Mesenteric fat pad (tissue), 1 donor: ENCODE measurements at places on chromosomes 5 and 9.

DNA sequence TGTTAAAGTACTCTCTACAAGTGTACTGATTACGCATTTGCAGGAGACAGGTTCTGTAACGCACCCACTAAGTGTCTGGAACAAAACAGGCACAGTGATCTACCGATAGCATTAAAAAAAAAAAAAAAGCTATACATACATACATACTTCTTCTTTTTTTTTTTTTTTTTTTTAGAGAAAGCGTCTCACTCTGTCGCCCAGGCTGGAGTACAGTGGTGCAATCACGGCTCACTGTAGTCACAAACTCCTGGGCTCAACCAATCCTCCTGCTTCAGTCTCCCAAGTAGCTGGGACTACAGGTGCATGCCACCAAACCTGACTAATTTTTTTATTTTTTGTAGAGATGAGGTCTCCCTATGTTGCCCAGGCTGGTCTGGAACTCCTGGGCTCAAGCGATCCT lies 7.6 kb downstream of the KIF24 start:
- DNase-seq, result no peak

- no peak for DNase-seq
Measured at GRCh38 chr5:156824800-156825199, 25.3 kb upstream of the PPP1R2B start.

DNA sequence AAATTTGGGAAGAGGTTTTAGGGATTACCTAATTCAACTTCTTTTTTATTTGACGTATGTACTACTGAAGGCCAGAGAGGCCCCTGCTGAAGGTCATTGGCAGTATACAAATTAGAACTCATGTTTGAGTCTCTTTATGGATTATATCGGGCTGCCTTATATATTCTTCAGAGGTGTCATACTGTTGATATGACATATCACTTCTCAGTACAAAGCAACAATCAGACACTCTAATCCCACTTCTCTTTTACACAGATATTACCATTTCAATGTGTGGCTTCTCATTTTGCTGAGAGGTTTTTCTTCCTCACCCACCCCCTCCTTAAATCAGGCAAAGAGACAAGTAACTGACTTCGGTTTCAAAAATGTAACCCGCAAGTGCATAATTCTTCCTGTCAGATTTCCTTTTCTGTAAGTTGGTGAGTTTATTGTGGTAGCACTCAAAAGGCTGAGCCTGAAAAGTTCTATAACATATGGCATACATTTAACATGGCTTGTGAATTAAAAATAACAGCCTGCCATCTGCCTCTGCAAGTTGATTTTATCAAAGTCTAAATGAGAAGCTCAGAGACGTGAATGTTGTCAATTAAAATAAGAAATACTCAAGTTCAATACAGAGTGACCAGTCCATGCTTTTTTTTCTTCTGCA lies 163.6 kb upstream of the RORB start:
- DNase-seq, result no peak

GRCh38 chr9:137461663-137462395 lies 2.7 kb upstream of the NSMF start:
- no peak for DNase-seq

- no peak for DNase-seq
Measured at GRCh38 chr5:179791881-179792611, 1.7 kb upstream of the LTC4S start.

DNA sequence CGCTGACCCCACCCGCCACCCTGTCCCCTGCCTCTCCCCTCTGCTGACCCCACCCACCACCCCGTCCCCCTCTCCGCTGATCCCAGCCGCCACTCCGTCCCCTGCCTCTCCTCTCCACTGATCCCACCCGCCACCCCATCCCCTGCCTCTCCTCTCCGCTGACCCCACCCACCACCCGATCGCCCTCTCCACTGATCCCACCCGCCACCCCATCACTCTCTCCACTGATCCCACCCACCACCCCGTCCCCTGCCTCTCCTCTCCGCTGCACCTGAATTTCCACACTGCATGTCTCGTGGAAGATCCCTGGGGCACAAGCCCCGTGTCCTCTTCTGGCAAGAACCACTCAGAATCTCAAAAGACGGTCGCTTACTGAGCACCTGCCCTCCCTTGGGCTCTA lies 53.4 kb upstream of the OLFM1 start:
- peak; percentile 20 for DNase-seq

DNA sequence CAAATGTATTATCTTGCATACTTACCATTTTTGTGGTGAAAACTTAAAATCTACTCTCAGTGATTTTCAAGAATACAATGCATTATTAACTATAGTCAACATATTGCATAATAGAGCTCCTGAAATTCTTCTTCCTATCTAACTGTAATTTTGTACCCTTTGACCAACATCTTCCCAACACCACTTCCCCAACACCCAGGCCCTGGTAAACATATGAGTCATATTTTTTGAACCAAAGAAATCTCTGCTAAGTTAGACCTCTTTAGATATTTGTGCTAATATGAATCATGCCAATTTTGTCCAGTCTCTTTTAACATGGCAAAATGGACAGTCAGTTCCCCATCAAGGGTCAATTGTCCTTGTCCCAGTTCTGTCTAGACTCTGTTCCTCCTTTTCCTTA lies 18.5 kb upstream of the RGS7BP start:
- no peak for DNase-seq

GRCh38 chr5:102753889-102754766 lies 977 bp upstream of the PAM start:
- no peak for DNase-seq

DNA sequence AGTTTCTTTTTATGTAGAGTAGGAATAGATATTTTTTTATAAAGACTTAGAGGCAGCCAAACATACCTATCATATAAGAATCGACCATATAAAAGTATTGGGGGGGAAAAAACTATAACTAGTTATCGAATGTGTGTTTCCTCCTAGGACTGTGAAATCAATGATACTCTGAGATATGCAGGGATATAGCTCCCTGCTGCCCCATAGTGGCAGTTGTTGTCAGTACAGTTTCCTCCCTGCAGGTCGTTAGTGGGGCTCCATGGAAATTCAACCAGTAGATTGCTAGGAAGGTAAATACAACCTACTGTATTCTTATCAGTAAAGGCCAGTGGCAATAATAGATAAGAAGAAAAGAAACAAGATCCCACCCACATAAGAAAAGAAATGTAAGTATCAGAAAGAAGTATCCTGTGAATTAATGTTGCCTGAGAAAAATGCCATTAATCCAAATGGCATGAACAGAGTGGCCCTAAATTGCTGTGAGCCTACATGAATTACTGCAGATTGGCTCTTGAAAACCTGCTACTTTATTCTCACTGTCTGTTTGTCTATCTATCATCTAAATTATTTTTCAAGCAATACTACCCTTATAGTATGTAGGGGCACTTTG lies 136.9 kb upstream of the FBN2 start:
- no peak for DNase-seq

- no peak for DNase-seq
Measured at GRCh38 chr9:70060148-70060882, 16.7 kb downstream of the MAMDC2 start.

GRCh38 chr9:128145951-128146351 lies 3.3 kb upstream of the LCN2 start:
- no peak for DNase-seq

DNA sequence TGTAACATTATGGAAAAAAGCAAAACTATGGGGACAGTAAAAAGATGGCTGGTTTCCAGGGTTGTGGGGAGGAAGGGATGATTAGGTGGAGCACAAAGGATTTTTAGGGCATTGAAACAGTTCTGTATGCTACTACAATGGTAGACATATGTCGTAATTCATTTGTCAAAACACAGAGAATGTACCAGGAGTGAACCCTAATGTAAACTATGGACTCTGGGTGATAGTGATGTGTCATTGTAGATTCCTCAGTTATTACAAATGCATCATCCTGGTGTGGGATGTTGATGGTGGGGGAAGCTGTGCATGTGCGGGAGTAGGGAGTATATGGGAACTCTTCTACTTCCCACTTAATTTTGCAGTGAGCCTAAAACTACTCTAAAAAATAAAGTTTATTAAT lies 135.0 kb upstream of the GABRP start:
- DNase-seq, result no peak

DNA sequence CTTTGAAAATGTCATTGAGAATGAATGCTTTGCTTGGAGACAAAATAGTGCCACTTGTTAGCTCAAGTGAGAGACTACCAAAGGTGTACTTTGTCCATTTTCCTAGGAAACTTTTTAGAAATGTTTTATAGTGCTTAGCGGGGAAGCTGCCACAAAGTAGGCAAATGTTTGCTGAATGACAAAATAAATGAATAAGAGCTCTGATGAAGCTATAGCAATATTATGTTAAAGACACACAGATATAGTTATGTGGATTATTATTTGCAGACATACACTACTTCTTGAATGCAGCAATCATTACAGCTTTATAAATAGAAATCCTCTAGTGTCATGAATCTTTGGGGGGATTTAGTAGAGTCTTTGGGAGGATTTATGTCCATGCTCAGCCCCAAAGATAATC lies 92.7 kb upstream of the C6 start:
- no peak for DNase-seq

- DNase-seq, result no peak
Measured at GRCh38 chr9:113185271-113185670, 34.5 kb downstream of the SLC31A2 start.

DNA sequence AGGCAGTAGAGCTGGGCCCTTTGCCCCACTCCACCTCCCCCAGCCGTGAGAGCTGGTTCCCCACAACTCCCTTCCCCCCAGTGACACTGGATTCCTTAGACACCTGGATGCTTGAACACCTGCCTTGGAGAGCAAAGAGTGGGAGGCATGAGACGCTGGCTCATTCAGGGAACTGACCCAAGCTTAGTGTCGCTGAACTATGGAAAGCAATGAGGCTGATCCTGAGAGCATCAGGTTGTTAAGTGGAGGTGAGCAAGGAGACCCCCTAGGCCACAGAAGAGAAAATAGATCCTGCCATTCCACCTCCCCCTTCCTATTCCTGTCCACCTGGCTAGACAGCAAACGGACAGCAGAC lies 2.0 kb downstream of the CCL19 start:
- DNase-seq, result no peak

DNA sequence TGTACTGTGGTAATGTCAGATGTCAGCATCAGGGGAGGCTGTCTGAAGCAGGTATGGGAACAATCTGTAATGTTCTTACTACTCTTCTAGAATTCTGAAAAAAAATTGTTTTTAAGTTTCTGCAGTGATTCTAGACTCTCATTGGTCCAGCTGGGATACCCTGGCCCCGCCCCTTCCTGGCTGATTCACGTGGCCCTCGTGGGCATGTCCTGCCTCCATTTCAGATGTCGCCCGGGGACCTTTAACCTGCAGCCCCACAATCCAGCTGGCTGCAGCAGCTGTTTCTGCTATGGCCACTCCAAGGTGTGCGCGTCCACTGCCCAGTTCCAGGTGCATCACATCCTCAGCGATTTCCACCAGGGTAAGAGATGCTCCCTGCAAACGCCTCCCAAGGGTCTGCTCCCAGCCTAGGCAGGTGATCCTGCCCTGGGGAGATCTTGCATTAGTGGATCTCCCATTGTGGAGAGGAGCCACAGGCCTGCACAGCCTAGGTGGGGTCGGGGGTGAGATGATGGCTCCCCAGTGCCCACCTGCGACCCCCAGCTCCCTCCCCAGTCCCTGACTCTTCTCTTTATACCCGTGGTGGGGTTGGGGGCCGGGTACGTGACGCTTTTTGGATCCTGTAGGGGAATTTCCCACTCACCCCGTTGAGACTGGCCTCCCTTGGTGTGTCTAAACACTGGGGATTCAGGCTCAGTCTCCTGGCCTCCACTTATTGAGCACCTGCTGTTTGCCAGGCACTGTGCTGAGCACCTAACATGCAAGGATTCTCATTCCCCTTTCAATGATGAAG lies 36.5 kb downstream of the LAMC3 start:
- DNase-seq, result no peak

GRCh38 chr5:154409230-154409840 lies 36.5 kb upstream of the SAP30L start:
- no peak for DNase-seq

GRCh38 chr5:151742870-151743294 lies 15.5 kb downstream of the ATOX1 start:
- DNase-seq, result no peak

GRCh38 chr9:27118916-27119315 lies 9.9 kb downstream of the TEK start:
- DNase-seq, result no peak

DNA sequence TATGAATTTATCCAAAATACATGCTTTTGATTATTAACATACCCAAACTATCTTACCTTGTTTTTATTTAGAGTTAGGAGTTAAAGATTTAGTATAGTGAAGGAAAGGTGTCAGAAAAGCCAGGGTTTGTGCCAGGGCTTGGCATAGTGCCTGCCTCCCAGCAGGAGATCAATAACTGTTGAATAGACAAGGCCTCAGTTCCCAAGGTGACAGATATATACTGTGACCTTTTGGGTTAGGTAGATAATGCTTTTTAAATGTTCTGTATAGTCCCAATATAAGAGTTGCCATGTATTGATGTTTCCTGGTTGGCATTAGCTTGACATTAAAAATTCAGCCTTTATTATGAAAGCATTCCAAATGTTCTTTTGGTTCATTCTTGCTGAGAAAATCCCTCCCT lies 121.8 kb downstream of the MCTP1 start:
- no peak for DNase-seq

GRCh38 chr5:42583322-42583721 lies 160.1 kb downstream of the GHR start:
- DNase-seq, result no peak

GRCh38 chr9:123864251-123864650 lies 65.7 kb downstream of the DENND1A start:
- DNase-seq, result no peak

GRCh38 chr5:33182986-33183385 lies 257.8 kb upstream of the TARS1 start:
- DNase-seq, result no peak

- no peak for DNase-seq
Measured at GRCh38 chr9:113807173-113808061, 68.7 kb upstream of the ZNF618 start.

DNA sequence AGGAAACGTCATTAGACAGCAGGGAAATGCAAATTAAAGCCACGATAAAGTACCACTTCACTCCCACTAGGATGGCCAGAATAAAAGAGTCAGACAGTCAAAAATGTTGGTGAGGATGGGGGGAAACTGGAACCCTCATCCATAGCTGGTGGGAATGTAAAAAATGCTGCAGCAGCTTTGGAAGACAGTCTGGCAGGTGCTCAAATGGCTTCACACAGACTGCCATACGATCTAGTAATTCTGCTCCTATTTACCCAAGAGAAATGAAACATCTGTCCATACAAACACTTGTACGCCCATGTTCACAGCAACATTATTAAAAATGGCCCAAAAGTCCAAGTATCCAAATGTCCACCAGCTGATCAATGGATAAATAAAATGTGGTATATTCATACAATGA lies 158.9 kb upstream of the PHYKPL start:
- no peak for DNase-seq

GRCh38 chr5:168153876-168154270 lies 137.6 kb upstream of the WWC1 start:
- DNase-seq, result no peak

DNA sequence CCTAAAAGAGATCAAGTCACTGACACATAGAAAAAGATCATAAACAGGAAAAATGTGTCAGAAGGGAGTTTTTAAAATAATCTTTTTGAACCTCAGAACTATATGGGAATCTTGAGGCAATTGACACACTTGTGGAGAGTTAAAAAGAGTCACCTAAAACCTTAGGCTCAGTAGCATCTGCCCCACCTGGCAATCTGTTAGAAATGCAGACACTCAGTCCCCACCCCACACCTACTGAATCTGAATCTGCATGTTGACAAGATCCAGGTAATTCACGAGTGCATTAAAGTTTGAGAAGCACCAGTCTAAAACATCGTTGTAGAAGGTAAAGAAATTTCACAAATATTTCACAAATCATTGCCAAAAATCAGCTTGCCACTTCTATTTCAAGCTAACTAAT lies 388.3 kb downstream of the NR2F1-AS1 start:
- no peak for DNase-seq
